ENCODE measurements at places on chromosomes 7 and 10.

DNA sequence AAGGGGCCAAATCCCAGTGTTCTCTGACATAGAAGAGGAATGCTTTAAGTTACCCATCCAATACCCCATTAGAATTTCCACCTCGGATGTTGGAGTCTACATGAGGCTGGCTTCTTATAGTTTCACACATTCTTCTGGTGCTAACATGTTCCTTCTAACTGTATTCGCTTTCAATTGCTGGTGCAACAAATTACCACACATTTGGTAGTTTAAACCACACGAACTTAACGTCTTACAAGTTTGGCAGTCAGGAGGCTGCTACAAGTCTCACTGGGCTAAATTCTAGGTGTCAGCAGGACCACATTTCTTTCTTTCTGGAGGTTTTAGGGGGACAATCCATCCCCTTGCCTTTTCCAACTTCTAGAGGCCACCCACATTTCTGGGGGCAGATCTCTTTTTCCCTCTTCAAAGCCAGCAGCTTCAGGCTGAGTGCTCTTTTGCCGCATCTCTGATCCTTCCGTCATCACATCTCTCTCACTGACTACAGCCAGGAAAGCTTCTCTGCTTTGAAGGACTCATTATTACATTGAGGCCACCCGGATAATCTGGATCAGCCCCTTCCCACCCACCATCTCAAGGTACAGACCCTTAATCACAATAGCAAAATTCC is 5.1 kb upstream of the MACC1 start:
- peak; percentile 53 for DNase-seq

DNA sequence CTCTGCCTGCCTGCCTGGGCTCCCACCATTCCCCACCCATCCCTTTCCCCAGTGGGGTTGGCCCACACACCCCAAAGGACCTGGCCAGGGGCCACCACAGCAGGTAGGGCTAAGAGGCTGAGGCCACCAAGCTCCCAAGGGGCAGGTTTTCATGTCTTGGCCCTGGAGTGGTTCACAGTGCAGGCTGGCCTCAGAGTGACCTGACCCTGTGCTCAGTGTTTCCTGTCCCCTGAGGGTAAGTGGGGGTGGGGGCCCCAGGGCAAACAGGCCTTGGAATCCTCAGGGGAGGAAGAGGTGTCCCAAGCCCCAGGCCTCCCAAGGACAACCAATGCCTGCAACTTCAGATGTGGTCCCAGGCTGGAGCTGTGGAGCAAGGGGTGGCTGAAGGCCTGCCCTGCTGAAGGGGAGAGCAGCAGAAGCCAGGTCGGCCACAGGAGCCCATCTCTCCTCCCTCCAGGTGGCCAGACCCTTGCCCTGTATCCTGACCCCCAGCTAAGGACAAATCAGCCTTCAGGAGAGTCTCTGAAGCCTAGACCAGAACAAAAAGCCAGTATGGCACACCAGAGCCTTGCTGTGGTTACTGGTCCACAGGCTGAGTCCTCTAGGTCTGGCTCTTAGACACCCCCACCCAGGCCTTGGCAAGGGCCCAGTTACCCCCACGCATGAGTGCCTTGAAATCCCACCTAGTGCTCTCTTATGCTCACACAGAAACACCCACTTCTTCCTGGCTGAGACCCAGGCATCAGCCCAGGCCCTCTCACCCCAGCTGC is 27.6 kb downstream of the POLL start:
- DNase-seq, result no peak

DNA sequence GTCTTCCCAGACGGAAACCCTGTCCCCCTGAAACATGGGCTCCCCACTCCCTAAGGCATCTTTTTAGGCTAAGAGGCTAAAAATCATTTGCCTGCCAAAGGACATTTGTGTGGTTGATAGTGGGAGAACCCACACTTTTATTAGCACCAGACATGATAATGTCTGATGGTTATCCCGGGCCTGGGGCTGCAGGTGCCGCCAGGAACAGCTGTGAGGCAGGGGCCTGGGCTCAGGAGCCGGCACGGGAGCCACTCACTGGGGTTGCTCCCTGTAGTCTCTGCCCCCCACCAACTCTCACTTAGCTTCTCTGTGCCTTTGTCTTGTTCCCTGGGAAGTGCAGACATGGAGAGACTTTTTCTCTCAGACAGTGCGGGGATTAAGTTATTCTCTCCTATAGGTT is 193.6 kb downstream of the GLRX3 start:
- no peak for DNase-seq

- no peak for DNase-seq
These were observed 67.2 kb downstream of the CREB5 start for GRCh38 chr7:28479507-28479947.
